ENCODE measurements at places on chromosomes 3 and 15. TPM values are rescaled to one million over a fixed set of nuclear protein-coding genes. Genes with fewer than 3 reads are reported as not detected.

GRCh38 chr3:175018946-175019727 is 160.0 kb downstream of the NAALADL2 start:
- DNase-seq: no peak

The GOLGA8J gene
- total RNA-seq: not detected

The SV2B gene
- total RNA-seq: 28.6 TPM

GRCh38 chr3:112822064-112823055 is 24.3 kb downstream of the CD200R1L start:
- no peak for DNase-seq

GRCh38 chr3:15063656-15064286 is 1.3 kb downstream of the MRPS25 start:
- DNase-seq: no peak
